ENCODE measurements at places on chromosomes 5 and 9.

DNA sequence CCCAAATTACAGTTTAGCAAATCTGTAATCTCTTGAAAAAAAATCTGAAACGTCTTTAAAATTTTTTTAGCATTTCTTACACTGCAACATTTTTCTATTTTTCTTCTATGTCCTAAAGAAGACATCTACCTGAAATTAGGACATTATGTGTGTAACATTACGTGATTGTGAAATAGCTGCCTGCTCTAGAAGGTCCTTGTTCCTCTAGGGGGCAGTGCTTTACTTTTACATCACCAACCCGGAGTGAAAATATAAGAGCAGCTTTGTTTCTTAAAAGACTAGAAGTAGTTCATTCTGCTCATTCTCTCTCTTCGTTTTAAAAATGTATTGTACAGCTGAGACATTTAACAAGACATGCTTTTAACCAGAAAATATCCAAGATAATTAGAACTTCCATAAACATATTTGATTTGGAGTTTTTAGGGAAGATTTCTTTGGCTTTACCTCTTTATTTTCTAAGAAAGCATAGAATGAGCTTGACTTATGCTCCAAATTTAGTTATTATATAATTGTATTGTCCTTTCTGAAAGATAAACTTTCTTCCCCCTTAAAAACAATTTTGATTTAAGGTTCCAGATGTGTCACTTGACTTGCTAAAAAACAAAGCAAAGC is 48.1 kb upstream of the RIOK2 start:
- no peak for DNase-seq

GRCh38 chr5:31383734-31384133 is 148.2 kb downstream of the DROSHA start:
- no peak for DNase-seq

- DNase-seq, result no peak
Observed at GRCh38 chr5:173859408-173860159, 28.6 kb upstream of the CPEB4 start.

- DNase-seq, result no peak
Observed at GRCh38 chr5:7047511-7048261, 334.5 kb downstream of the TENT4A start.

- DNase-seq, result no peak
Observed at GRCh38 chr5:96919754-96920197, 16.1 kb upstream of the LNPEP start.

- DNase-seq, result no peak
Observed at GRCh38 chr5:50836356-50836755, 169.9 kb downstream of the PARP8 start.

DNA sequence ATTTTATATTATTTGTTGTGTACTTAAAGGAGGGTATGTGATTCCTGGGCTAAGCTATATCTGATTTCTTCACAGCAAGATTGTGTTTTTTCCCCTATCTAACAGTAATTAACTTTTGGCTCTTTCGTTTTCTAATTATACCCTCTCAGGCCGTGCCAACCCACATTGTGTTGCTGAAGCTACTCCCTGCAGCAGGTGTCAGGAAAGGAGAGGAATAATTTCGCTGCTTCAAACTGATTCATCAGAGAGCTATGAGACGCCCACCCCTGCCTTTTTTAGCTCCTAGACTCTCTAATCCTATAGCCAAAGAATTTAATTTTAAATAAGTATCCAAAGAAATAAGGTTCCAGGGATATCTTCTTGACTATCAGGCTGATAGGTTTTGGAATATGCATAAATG is 3.8 kb downstream of the CAVIN4 start:
- DNase-seq, result no peak

- DNase-seq, result no peak
Observed at GRCh38 chr5:162550236-162550635, 482.7 kb downstream of the GABRG2 start.

DNA sequence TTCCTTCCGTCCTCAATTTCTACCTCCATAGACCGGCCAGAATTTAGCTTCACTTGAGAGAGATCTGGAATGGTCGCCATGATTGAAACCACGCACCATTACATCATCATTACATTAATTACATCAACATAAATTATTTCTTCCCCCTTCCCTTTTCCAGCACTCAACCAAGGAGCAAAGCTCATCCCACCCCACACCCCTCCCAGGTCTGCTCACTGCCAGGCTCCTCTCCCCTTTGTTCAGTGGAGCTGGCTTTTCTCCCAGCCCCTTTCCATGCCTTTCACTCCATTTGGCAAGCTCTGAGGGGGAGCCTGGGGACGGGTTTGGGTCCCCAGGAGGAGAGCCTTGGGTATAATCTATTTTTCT is 8.4 kb downstream of the RACK1 start:
- DNase-seq, result no peak

DNA sequence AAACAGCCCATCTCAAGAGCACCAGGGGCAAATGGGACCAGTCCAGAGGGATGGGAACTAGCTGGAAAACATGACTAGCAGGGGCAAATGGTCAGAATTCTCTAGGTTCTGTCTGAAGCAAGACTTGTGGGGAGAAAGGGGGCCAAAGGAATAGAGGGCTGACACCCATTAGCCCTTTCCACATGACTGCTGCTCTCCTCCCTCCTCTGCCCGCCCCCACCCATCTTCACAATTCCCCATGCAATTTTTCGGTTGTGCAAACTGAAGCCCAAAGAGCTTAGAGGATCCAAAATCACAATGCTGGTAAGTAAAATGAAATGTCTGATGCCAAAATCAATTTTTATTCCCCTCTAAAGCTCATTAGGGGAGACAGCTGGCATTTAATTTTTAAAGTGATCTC is 207.1 kb downstream of the DCP2 start:
- no peak for DNase-seq

DNA sequence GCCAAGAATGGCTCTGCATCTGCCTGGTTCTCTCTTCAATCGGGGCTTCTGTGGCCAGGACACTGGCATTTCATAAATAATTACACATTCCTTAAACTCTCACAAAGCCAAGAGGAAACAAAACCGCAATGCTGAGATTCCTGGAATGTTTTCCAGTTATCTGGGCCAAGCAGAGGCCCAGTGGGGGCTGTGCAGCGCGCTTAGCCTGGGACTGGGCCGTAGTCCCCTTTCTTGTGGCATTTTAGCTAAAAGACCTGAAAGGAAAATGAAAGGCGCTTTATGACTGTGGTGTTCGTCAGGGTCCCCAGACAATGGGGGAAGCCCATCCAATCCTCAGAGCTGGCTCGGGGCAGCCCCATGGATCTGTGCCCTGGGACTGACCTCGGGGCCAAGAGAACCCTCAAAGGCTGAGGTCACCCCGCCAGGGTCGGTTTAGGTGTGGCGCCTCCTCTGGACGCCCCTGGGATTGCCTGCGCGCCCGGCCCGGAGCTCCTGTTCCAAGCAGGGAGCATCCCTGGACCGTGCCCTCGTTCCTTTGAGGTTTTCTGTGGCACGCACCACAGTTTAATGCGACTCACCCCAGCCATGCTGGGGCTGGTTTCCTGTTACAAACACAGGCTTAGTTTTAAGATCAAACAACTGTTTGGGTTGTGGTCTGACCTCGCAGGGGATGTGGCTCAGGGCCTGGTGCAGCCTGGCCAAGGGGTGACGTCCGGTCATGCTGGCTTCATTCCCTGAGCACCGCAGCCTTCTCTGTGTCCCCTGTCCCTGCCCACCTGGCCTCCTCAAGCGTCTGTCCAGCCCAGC is 51.5 kb upstream of the NKD2 start:
- no peak for DNase-seq

DNA sequence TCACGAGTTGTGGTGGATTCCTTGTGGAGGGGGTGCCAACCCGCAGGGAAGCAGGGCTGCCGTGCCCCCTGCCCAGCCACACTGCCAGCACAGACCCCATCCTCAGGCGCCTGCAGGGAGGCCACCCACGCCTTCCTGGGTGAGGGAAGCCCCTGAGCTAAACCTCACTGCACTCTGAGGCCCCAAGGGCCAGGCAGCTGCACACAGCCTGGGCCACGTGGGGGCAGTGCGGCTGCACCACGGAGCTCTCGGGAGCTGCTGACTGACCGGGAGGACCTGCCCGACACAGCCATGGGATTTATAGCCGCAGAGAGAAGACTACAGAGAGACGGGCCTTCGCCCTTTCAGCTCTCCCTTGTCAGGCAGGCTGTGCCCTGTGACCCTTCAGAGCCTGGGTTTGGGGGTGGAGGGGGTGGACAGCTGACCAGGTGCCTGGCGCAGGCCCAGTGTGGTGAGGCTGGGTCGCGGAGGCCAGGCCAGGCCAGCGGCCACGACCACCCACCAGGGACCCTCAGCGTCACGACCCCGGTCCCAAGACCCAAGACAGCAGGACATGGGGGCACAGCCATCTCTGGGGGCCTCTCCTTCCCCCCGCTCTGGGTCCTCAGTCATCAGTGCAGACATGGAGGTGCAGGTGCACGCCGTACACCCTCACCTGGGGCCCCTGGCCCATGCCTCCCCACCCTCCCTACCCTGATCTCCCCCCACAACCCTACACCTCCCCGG is 4.3 kb upstream of the AHRR start:
- no peak for DNase-seq

GRCh38 chr9:113416149-113416721 is 5.7 kb downstream of the C9orf43 start:
- DNase-seq, result no peak

- no peak for DNase-seq
Observed at GRCh38 chr5:7763621-7764072, 87.3 kb downstream of the CFAP90 start.

DNA sequence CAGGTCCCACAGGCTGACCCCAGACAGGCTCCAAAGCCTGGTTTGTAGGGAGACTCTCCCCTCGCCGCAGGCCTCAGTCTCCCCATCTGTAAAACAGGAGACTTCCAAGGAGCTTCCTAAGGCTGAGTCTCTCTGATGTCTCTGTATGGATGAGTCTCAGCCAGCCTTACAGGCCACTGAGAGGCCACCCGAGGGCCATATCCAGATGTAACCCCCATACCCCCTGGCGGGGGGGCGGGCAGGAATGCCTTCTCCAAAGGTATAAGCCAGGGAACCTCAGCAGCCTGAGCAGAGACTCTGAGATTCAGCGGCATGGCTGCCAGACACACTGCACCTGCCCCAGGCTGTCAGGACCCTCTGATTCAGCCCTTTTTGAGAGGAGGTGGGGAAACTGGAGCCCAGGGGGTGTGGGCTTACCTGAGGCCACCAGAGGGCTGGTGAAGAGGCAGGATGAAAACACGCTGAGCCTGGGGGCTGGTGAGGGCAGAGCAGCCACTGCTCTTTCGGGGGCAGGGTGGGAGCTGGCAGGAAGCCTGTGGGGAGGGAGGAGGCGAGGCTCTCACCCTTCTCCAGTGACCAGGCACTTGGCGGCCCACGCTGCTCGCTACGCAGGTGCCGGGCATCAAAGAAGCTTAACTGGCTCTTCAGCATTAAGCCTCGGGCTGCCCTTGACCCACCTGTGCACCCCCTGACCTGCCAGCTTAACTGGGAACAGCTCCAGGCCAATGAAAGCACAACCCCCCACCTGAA is 5.5 kb upstream of the SUSD3 start:
- DNase-seq, result no peak

GRCh38 chr5:30831123-30831522 is 362.4 kb upstream of the CDH6 start:
- DNase-seq, result no peak

- DNase-seq, result no peak
Observed at GRCh38 chr5:159444441-159445082, 114.3 kb upstream of the IL12B start.

DNA sequence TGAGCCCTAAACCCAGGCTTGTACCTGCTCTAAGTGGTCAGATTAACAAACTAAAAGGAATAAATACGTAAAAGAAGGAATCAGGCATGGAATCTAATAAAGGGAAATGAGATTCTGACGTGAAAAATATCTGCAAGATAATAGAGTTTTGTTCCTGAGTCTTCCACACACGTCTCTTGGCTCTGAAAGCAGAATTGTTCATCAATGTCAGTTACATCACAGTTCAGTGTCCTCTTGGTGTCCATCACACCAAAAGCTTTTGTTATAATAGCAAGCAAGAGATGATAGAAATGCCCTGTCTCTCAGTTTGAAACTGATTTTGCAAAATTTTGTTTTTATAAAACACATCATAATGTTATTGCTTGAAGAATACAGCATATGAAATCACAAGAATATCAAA is 34.7 kb upstream of the NMUR2 start:
- DNase-seq, result no peak

DNA sequence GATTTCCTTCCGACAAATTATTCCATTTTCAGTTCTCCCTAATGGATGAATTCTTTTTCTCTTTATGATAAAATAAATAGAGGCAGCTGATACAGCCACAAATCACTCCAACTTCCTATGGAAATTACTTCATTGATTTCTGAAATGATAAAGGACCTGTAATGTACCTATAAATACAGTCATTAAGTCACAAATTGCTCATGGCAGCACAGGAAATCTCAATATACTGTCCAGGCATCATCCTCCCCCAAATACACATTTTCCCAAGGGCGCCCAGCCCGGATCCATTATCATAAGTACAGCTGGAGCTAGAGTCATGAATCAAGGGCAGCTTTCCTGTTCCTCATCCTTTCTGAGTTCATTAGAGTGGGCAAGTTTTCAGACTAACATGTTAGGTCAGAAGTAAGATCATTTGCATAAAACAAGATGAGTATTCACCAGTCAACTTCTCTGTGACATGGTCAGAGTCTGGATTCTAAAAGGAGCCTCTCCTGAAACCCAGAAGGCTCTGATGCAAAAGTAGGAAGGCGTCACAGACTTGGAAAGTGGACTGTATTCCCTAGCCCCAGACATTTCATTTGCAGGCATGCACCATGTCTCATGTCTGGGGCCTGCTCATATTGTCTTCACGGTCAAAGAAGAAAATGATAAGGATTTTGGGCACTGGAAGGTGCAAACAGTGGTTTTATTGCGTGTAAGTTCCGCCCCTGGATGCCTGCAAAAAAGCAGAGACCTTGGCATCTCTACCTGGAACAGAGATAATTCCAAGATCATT is 383.2 kb downstream of the PLK2 start:
- DNase-seq, result no peak

DNA sequence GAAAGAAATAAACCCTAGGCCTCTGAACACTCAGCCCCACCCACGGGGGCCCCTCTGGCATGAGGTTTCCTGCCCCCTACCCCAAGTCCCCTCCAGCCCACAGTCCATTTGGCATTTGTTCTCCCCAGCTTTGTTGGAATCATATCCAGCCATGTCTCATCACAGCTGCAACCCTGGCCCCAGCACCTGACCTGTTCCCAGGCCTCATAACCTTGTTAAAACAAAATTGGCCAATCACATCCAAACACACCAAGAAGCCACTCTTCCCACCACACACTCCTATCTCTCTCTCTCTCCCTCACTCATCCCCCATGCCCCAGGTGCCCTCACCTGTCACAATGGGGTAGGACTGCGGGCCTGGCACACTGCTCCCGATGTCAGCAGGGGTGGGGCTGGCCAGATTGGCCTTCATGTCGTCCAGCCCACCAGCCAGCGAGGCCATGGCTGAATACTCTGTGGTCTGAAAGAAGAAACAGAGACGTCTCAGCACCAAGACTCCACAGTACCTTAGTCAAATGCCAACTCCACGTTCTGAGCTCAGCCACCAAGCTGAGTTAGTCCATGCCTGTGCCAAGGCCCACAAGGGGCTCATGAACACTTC is 110.9 kb downstream of the PAX5 start:
- DNase-seq, result no peak
